ENCODE measurements at places on chromosomes 5 and 9. TPM values are rescaled to one million over a fixed set of nuclear protein-coding genes. Genes with fewer than 3 reads are reported as not detected.

FRMD3 gene
- 14.8 TPM for total RNA-seq

CD14 gene
- 0.09 TPM for total RNA-seq

TIMD4 gene
- total RNA-seq: not detected

ZFP2 gene
- total RNA-seq: 0.18 TPM

MED7 gene
- 6.7 TPM for total RNA-seq

SHOC1 gene
- total RNA-seq: under 0.01 TPM

ZNF883 gene
- 0.09 TPM for total RNA-seq

IL7R gene
- 3.2 TPM for total RNA-seq

PRLR gene
- not detected for total RNA-seq

SLC45A2 gene
- total RNA-seq: not detected

ELOVL7 gene
- total RNA-seq: under 0.01 TPM

PCDHB15 gene
- total RNA-seq: 0.90 TPM

CARTPT gene
- not detected for total RNA-seq

Measured in endothelial cell of coronary artery (primary cell).